ENCODE measurements at places on chromosomes 13 and 19.

GRCh38 chr19:37691881-37692504, 27.6 kb downstream of the ZNF607 start:
- DNase-seq = peak; percentile 71

DNA sequence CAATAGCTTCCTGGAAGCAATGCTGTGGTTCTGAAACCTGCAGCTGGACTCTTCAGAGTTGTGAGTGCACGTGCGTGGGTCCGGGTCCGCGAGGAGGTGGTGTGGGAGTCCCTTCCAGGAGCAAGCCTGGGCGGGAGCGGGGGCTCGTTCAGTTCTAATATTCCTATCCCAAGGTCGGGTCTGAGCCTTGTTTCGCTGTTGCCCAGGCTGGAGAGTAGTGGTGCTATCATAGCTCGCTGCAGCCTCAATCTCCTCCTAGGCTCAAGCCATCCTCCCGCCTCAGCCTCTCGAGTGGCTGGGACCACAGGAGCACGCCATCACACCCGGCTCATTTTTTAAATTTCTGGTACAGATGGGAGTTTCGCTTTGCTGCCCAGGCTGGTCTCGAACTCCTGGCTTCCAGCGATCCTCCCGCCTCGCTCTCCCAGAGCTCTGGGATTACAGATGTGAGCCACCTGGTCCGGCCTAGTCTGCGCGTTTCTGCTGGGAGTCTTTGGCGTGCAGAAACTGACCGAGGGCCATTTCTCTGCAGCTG, 625 bp downstream of the ZFP82 start:
- DNase-seq = no peak

GRCh38 chr13:104671901-104672300, 1605.7 kb upstream of the SLC10A2 start:
- DNase-seq = no peak

DNA sequence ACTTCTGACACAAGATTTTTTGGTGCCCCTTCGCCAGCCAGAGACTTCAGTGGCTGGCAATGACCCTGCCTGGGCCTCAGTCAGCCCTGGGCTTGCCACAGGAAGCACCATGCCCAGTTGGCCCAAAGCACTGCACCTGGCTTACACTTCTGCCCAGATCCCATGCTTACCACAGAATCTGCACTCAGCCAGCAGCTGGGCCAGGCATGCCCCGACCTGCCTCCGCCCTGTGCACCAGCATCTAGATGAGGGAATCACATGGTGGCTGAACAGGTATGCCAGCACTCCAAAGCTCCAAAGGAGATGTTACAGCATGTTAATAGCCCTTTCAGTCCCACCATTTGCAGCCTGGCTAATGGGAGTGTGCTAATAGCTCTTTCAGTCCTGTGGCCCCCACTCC, 690.9 kb downstream of the SLITRK6 start:
- no peak for DNase-seq

GRCh38 chr13:107864543-107865317, 350.6 kb downstream of the LIG4 start:
- DNase-seq = peak; percentile 47

Measured in forelimb muscle (tissue), 1 donor.